Upper lobe of right lung (tissue), 1 donor: ENCODE measurements at places on chromosomes 1 and 21. TPM values are rescaled to one million over a fixed set of nuclear protein-coding genes. Genes with fewer than 3 reads are reported as not detected.

GRCh38 chr1:17826165-17826488 lies 71.0 kb downstream of the ACTL8 start:
- no peak overlapping the region for H3K4me3 ChIP-seq
- H3K27me3 ChIP-seq = peaks cover 31% of the 10 kb centered on the region
- no peaks in the 10 kb centered on the region for H3K4me1 ChIP-seq

DNA sequence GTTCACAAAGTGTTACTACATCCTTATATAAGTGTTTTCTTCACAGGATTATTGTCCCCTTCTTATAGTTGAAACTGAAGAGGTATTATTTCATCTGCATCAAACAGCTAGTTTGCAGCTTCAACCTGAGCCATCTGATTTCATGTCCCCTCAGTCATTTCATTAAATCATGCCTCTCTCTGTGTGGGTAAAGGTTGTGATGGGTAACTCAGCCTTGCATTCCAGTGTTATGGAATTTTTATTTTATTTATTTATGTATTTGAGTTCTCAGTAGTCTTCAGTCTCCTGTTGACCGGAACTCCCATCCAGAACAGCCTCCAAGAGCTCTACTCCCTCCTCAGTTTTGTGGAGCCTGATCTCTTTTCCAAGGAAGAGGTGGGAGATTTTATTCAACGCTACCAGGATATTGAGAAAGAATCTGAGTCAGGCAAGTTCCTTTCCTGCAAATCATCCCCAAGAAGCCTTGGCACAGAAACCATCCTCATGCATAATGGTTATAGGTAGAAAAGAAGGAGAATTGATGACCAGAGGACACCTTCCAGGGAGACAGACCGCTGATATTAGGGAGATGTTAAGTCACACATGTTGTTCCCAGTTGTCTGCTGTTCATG lies 21.8 kb downstream of the CHD1L start:
- no peak overlapping the region for H3K27ac ChIP-seq
- no peaks in the 10 kb centered on the region for H3K4me1 ChIP-seq
- no peak for DNase-seq
- no peaks in the 10 kb centered on the region for H3K27me3 ChIP-seq

UMODL1 gene
- 0.49 TPM for total RNA-seq

KRTCAP2 gene
- 130 TPM for total RNA-seq
